ENCODE measurements at places on chromosomes 3 and 15.

DNA sequence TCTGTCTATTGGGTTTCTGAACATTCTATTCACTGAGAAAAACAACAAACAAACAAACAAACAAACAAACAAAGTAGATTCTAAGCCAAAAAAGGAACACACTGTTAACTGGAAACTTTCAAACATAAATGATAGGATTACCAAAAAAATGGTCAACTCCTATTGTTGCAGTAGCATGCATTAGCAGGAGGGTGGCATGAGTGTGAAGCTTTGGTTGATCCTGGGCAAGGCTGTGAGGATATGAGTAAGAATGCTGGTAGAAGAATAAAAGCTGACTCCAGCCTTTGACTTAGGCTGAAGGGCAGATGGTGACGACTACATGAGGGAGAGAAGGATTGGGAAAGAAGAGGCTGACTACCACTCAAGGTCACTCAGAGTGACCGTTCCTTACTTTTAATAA, 810.3 kb downstream of the VGLL3 start:
- peak; percentile 41 for DNase-seq

GRCh38 chr3:159857840-159858239, 130.8 kb upstream of the IL12A start:
- no peak for DNase-seq

DNA sequence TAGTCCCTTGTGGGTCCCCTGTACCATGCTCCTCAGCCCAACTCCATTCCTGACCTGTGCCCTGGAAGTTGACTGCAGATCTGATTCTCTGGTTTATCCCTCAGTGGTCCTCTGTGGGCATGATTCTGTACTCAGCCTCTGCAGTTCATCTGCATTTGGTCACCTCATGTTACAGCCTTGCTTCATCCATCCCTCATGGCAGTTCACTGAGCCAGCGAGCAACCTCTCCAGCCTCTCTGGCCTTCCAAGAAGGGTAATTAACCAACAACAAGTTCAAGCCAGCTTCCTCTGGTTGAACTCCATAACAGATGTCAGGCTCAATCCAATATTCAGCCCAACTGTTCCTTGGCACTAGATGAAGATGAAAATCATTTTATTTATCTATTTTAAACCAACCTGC, 509.5 kb downstream of the NTRK3 start:
- DNase-seq = no peak

GRCh38 chr3:149307435-149307783, 26.0 kb downstream of the TM4SF18 start:
- no peak for DNase-seq

- DNase-seq = no peak
Observed at GRCh38 chr3:134627831-134628230, 23.0 kb downstream of the KY start.

DNA sequence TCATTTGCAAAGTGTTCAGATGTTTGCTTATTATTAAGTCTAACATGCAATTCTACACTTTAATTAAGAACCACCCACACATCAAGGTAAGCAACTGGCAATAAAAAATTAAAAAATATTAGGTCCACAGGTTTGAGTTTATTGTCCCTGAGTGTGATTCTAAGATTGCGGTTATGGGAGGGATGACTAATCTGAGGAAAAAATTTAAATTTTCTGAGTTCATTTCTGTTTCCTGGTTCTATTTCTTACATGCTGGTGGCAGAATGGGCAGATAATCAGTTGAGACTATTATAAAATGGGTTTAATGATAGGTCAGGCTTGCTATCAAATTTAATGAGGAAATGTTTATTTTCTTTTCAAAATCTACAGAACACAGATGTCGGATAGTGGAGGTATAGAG, 105.9 kb downstream of the TP63 start:
- no peak for DNase-seq

- no peak for DNase-seq
Observed at GRCh38 chr3:41198046-41198445, 1.3 kb upstream of the CTNNB1 start.

DNA sequence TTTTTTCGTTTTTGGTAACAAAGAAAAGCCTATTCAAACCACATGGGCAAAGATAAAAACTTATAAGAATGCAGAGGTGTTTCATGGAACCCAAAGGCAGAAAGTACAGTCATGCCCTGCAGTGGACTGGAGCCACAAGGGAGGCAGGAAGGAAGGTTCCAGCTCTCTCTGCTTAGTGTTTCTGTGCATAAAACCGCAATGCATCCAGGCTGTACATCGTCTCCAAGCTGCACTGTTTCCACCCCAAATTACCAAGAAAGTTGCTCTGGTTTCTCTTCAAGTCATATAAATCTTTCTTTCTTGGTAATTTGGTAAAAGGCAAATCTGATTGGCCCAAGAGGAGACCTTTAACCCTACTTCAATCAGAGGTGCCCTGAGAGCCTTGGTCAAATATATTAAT, 15.8 kb downstream of the TRAT1 start:
- DNase-seq = no peak

- DNase-seq = no peak
Observed at GRCh38 chr3:73280746-73281145, 219.3 kb downstream of the EBLN2 start.

DNA sequence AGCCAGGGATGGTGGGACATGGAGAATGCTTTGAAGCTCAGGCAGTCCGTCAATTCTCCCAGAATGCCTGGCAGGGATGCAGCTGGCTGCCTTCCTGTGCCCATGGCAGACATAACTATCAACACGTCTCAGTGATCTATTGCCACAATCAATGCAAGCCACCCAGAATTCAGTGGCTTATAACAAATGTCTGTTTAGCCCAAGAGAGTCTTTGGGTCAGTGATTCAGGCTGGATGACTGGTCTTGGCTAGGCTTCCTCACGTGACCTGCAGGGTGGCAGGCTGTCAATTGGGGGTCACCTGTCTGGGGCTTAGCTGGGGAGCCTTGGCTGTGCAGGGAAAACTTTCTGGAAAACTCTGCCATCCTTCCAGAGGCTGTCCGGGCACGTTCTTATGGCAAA, 213.1 kb upstream of the LRRFIP2 start:
- no peak for DNase-seq

DNA sequence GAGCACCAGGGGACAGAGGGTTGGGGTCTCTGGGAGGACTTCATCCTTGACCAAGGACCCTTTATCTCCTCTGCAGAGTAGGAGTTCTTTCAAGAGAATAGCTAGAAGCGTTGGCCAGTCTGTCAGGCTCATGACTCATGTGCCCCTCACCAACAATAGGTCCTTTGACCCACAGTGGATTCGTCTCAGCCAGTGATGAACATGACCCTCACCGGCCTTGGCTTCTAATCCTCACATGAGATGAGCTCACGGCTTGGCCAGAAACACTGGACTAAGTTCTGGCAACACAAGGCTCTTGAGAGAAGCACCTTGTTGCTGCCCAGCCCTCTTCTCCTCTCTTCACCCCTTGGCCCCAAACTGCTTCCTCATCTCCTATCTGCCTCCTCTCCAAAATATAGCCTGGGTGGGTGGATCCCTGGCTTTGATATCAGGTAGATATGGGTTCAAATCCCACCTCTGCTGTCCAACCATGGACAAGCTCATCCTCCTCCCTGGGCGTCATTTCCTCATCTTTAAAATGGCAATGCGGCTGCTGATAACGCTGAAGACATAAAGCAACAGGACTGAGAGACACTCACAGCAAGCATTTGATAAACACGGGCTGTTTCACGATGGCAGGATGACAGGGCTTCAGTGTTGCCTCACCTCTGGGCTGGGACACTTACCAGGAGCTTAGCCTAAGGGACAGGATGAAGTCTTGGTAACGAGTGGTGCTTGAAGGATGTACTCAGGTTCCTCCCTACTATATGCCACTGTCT, 446.7 kb upstream of the PROK2 start:
- no peak for DNase-seq

GRCh38 chr3:25665315-25666280, 891 bp upstream of the TOP2B start:
- DNase-seq = no peak

- DNase-seq = no peak
Observed at GRCh38 chr3:183779896-183780465, 45.4 kb downstream of the MAP6D1 start.

- no peak for DNase-seq
Observed at GRCh38 chr3:72238010-72238691, 453.2 kb upstream of the PROK2 start.

DNA sequence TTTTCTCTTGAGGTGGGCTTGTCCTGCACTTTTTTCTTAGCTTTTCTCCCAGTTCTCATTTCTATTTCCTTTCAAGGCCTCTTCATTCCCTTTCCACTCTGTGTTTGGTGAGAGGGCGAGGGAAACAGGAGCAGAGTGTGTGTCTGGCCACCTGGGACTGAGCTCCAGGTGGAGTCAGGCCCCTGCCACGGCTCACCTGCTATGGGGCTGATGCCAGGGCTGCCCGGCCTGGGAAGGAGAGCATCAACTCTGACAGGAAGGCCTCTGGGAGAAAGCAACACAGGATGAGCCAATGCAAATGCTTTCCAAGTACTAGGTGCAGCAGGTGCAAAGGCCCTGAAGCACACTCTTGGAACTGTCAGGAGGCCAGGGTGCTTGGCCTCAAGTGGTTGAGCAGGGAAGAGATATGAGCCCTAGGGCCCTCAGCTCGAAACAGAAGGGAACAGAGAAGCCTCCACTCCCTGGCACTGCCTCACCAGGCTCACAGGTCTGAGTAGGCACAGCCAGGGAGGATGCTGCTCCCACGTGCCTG, 27.3 kb upstream of the DUSP7 start:
- no peak for DNase-seq

- peak; percentile 35 for DNase-seq
Observed at GRCh38 chr3:49701388-49702077, 12.2 kb downstream of the RNF123 start.

GRCh38 chr3:54222316-54222715, 100.0 kb downstream of the CACNA2D3 start:
- no peak for DNase-seq

- DNase-seq = no peak
Observed at GRCh38 chr3:172787746-172788145, 37.2 kb downstream of the ECT2 start.

- DNase-seq = no peak
Observed at GRCh38 chr3:144394032-144394431, 422.4 kb downstream of the DIPK2A start.

GRCh38 chr3:195366200-195366925, 76.5 kb downstream of the ACAP2 start:
- DNase-seq = no peak

- no peak for DNase-seq
Observed at GRCh38 chr15:60358935-60359682, 38.7 kb downstream of the ANXA2 start.

GRCh38 chr15:74369084-74369745, 1.8 kb upstream of the CYP11A1 start:
- DNase-seq = no peak

DNA sequence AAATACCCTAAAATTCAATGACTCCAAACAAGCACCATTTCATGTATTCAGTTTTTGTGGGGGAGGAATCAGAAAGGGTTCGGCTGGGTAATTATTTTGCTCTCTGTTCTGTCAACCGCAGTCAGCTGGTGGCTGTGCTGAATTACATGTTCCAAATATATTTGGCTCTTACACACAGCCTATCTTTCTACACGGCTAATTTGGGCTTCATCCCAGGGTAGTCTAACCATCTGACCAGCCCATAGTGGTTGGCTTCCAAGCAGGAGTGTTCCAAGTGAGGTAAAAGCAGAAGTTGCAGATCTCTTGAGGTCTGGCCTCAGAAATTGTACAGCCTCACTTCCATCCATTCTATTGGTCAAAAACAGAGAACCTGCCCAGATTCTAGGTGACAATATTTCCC, 760.8 kb upstream of the SEMA6D start:
- no peak for DNase-seq

DNA sequence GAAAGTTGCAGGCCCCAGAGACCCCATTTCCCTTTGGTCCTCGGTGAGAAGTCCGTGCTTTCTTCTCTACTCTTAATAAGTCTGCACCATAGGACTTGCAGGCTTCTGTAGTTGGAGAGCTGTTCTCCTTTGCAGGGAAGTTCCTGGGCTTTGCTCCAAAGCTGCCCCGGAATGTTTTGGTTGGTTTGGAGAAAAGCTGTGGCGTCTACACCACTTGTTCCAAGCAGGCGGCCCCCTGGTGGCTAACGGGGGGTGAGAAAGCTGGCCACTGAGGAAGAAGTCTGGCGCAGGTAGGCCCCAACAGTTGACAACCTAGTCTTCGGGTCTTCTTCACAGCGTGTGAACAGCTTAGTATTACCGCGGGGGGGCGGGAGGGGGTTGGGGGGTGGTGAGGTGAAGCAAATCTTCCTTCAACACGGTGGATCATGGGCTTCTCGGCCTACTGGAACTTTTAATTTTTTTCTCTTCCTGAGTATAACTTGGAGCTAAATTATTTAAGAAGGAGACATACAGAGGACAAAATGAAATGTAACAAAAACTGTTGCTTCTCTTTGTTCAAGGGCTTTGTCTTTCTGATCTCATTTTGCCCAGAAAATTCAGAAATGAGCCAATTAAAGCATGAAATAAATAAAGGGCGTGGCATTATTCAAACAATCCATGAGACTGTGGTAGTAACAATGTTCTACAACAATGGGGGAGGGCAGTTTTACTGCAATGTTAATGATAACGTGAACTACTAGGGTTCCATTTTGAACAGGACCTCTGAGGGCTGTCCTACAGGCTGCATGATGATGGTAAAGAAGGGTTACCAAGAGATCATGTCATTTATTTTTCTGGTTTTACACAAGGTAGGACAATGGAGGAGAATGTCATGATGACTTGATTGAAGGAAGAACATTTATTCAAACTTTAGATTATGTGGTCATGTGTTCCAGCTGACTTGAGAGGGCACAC, 2.2 kb upstream of the THRB start:
- DNase-seq = peak; percentile 74

GRCh38 chr15:92932946-92933649, 33.0 kb downstream of the CHD2 start:
- no peak for DNase-seq

DNA sequence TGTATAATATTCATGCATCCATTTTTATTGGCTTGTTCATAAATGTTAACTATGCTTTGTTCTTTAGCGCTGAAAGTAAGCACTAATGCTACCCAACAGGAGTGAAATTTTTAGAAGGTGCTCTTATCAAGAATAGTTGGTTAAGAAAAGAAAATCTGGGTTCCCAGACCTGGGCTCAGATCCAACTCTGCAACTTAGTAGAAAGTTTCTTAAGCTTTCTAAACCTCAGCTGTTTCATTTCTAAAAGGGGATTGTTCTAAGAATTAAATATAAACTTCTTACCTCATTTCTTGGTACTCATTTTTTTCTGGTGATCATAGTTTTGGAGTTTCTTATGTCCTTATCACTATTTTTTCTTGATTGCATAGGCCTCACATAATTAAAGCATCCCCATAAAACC, 12.1 kb downstream of the ARPP21 start:
- no peak for DNase-seq

GRCh38 chr3:111882194-111882593, 23.1 kb downstream of the PHLDB2 start:
- no peak for DNase-seq

- DNase-seq = no peak
Observed at GRCh38 chr3:64265646-64266045, 40.4 kb upstream of the PRICKLE2 start.

Data from HEK293T (cell line).